Stimulated activated CD4-positive, alpha-beta T cell treated with anti-CD3 and anti-CD28 coated beads, Interleukin-4, amount 100 ng/mL, for 1 hour (primary cell): ENCODE measurements at places on chromosomes 11 and 22.
A peak's percentile ranks its signal among the peaks of the same experiment; 100 is the strongest.

- DNase-seq: no peak
Measured at GRCh38 chr11:108966206-108966605, 301.3 kb downstream of the DDX10 start.

DNA sequence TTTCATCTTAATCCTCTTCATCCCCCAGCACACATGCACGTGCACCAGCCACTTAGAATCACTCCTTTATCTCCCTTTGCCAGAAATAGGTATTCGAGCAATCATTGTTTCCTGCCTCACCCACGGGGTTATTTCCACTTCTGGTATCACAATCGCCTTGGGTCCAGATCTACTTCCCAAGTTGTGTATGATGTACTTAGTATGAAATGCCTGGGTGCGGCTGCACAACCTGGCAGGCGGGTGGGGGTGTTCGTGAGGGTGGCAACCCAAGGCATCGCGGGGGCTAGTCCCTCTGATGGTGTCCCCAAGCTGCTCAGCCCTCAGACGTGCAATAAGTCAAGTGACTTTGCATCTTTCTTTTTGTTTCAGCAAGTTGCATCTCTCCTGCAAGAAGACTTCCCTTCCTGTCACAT is 475.6 kb downstream of the MIAT start:
- no peak for DNase-seq

GRCh38 chr22:39117585-39118191 is 20.6 kb downstream of the APOBEC3H start:
- peak; percentile 62 for DNase-seq

DNA sequence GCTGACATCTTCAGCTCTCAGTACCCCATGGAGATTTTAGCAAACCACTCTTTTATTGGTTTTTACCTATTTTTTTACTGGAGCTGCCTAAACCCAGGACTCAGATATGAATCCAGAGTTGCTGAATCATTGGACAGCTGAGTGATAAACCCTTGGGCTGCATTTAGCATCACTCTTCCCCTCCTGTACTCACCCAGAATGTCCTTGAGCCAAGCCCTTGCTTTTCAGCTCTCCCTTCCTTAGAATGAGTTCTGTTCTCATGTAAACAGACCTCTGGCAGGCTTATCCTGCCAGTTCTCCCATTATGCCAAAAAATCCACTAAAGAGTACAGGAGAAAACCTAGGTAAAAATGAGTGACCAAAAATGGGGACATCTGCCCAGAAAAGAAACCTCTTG is 200.1 kb upstream of the POU2AF2 start:
- no peak for DNase-seq

GRCh38 chr11:130150790-130151189 is 8.8 kb upstream of the ST14 start:
- DNase-seq: no peak

- no peak for DNase-seq
Measured at GRCh38 chr22:49357661-49358440, 469.8 kb downstream of the BRD1 start.

DNA sequence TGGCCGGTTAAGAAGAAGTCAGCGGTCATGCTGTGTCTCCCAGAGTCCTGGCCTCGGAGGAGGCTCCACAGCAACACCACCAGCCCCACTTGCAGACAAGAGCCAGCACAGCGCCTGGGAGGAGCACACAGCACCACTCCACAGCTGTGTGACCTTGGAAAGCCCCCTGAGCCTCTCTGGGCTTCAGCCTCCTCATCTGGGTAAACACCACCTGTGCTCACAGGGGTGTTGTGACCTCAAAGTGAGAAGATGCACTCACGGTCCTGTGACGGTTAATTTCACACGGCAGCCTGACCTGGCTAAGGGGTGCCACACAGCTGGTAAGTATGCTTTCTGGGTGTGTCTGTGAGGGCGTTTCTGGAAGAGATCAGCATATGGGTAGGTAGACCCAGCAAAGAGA is 54.7 kb downstream of the PHF21B start:
- no peak for DNase-seq

GRCh38 chr11:34458525-34458924 is 19.8 kb downstream of the CAT start:
- DNase-seq: no peak

DNA sequence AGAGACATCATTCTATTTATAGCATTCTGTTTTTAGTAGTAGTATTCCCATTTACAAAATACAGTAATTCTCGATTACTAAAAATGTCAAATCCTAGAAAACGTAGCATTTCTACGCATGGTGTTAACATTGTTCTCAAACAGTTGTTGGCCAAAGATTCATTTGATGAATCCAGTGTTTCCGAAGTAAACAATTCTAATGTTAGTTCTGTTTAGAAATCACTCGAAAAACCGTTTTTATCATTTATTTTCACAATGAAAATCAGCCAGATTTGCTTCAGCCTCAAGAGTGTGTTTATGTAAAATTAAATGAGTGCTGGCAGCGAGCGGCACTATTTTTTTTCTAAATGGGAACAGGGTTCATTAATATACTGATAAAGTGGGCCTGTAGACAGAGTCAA is 7.1 kb downstream of the MS4A18 start:
- DNase-seq: no peak

- no peak for DNase-seq
Measured at GRCh38 chr11:61778920-61779650, 13.3 kb downstream of the TMEM258 start.

DNA sequence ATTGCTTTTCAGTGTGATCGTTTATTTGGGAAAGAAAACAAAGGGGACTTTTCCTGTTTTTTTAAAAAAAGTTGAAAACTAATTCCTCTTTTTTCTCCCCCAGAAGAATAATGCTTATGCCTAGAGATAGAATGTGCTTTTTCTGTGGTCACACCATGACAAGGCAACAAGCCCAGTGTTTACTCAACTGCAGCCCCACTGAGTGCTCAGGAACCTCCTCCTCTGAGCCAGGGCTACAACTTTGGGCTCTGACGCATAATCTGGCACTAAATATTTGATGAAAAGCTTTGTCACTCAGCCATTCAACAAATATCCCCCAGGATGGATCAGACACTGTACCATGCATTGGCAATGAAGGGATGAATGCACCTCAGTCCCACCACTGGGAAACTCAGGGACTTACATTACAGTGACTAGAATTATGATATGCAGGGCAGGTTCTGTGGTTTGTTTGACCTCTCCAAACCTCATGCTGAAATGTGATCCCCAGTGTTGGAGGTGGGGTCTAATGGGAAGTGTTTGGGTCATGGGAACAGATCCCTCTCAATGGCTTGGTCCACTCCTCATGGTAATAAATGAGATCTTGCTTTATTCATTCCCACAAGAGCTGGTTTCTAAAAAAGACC is 155.9 kb downstream of the CCDC34 start:
- no peak for DNase-seq

- DNase-seq: no peak
Measured at GRCh38 chr11:95692526-95693260, 96.9 kb downstream of the FAM76B start.

DNA sequence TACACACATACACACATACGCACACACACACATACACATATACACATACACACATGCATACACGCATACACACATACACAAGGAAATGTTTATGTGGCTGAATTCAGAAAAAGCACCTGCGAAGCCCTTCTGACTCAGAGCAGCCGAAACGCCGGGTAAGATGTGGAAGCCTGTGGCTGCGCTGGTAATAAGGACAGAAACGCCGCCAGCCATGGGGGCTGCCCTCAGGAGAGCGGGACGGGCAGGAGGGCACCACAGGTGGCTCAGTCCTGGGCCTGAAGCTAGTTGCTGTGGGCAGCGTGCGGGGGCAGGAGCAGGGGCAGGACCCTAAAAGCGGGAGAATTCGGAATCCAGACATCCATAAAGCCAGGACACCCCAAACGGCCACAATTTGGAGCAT is 378.3 kb downstream of the BRD1 start:
- DNase-seq: no peak

- DNase-seq: no peak
Measured at GRCh38 chr11:104043678-104044239, 7.3 kb downstream of the DDI1 start.

DNA sequence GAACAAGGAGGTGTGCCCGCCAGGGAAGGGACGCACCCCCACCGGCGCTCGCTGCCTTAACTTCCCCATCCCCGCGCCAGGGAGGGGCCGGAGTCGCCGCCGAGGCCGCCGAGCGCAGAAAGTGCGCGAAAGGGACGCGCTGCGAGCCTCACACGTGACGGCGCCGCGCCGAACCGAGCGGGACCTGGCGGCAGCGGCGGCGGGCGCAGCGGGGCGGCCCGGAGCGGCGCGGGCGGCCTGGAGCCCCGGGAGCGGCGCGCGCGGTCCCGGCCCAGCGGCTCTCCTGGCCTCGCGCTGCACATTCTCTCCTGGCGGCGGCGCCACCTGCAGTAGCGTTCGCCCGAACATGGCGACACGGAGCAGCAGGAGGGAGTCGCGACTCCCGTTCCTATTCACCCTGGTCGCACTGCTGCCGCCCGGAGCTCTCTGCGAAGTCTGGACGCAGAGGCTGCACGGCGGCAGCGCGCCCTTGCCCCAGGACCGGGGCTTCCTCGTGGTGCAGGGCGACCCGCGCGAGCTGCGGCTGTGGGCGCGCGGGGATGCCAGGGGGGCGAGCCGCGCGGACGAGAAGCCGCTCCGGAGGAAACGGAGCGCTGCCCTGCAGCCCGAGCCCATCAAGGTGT is at the start of gene SORL1:
Gene SORL1, plus strand, starts transcription at position 329 of the 623 bp plus-strand sequence. Its CDS starts 18 bp downstream, at position 347.
- peak; percentile 81 for DNase-seq

- DNase-seq: no peak
Measured at GRCh38 chr11:58919980-58920379, 19.3 kb upstream of the GLYATL1 start.

GRCh38 chr22:40120848-40121247 is 56.9 kb upstream of the TNRC6B start:
- DNase-seq: no peak

GRCh38 chr11:84212468-84213390 is 926.6 kb upstream of the CCDC90B start:
- no peak for DNase-seq

GRCh38 chr11:26186389-26186788 is 145.5 kb upstream of the ANO3 start:
- DNase-seq: no peak

DNA sequence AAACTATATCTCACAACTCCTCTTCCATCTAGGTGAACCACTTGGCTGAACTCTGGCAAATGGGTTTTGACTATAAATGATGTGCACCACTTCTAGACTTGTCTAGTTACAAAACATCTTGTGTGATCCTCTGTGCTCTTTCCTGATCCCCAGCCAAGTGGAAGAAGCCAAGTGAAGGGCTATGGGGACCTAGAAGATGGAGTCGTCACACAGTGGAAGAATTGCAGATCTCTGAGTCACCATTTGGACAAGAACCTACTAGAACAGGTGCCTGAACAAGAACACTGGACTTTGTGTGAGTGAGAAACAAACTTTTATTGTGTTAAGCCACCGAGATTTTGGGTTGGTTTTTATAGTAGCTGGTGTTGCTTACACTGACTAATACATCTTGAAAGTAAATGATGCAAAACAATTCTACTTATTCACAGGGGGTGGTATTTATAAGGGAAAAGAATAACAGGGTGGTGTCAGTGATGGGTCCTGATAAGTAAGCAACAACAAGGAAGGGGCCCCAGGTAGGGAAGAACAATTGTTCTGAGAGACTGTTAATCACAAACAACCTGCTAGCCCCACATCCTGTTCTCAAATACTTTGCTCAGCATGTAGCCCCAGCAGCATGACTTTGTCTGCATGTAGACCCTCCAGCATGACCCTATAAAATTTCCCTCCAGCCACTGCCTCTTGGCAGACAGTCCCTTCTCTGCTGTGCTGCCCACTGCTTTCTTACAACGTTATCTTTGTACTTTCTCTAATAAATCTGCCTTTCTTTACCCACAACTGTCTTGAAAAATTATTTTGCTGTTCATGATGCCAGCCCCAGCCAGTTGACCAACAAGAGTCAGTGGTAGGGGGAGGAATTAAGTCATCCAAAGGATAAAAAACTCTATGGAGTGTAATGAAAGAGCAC is 280.7 kb upstream of the PLET1 start:
- DNase-seq: no peak
